ENCODE measurements at places on chromosomes 7 and 10.
A peak's percentile ranks its signal among the peaks of the same experiment; 100 is the strongest.

DNA sequence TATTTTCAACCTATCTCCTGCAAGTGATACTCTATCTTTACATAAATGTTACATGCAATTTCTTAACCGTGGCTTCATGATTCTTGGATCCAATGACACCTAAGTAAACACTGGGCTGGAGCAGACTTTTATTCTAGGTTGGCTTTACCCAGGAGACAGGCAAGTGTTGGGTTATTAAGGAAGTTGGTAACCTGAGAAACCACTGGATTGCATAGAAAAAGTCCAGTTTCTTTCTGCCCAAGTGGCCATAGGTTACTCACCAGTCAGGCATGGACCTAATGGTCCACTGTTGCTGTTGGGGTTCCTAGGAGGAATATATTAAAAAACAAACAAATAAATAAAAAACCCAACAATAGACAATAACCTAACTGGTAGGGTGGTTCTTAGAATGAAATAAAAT lies 112.8 kb downstream of the SEMA3D start:
- DNase-seq: no peak

- DNase-seq: no peak
Measured at GRCh38 chr7:3218411-3219225, 82.4 kb upstream of the SDK1 start.

DNA sequence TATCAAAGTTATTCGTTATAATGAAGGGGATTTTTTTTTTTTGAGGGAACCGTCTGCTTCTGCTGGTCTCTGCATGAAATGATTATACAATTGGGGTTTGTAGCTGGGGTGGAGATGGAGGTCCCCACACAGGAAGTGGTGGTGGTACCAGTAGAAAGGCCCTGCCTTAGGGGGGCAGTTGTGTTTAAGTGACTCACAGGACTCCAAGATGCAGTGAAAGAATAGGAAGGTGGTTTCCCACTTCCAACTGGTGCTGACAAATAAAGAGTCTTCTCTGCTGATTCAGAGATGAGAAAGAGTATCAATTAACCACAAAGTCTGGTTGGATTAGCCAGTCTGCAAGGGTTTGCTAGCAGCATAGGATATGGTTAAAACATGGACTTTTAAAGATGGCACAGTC lies 376.0 kb downstream of the SORCS3 start:
- DNase-seq: no peak

- no peak for DNase-seq
Measured at GRCh38 chr7:3956949-3957348, 655.9 kb downstream of the SDK1 start.

DNA sequence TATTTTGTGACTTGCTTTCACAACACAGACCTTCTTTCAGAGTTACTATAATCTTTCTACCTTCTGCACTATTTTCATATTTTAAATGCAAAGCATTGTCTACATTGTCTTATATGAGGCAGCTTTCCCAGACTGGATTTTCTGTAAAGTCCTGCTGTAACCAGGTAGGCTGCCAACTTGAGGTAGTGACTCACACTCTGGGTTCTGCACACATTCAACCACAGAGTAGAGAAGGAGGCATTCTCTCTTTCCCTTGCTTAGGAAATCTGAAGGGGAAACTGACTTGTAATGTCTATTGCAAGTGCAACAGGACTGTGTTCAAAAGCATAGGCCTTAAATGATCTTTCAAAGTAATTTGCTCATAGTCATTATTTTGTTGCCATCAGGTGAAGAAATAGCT lies 461.4 kb downstream of the GRM8 start:
- no peak for DNase-seq

DNA sequence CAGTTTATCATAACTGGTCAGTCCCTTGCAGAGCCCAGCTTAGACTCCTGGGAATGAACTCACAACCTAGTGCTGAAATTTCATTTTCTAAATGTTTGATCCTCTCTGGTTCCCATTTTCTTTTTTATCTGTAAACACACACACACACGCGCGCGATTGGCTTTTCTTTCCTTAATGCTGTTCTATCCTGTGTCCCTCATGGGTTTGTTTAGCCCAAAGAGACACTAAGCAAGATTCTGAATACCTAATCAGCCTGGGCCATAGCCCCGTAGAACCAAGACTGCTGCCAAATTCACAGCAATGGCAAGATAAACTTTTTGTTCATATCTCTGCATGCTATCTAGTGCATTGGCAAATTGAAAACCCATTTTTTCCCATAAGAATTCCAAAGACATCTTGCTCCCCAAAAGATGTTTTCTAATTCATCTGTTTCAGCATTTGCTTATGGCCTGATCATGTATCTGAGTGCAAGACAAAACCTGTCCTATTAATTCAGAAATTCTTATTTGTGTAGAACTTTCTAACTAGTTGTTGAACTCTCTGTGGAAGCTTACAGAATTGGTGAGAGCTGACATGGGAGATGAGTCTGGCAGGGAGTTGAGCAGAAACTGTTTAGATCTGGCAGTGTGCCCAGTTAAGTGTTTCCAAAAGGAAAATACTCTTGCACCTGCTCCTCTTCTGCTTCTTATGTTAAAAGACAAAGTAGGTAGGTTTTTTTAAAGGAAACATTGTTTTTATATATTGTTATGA lies 1.8 kb upstream of the IFIT1 start:
- DNase-seq: no peak

- DNase-seq: no peak
Measured at GRCh38 chr7:3174515-3175284, 126.4 kb upstream of the SDK1 start.

GRCh38 chr10:31508882-31509281 lies 189.9 kb downstream of the ZEB1 start:
- DNase-seq: no peak

DNA sequence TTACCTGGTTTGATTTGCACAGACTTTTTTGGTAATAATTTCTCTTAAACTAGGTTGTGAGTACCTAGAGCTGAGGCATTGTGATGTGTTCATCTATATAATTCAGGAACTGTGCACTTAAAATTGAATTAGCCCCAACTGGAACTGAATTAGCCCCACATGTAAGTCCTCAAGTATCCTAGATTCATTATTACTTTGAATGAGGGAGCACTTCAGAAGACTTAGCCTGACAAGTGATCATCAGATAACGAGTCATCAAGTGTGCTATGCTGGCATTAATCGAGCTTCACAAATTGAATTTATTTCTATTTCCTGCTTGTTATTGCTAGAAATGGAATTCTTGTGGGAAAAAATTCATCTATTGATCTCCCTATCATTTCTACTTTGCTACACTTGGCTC lies 323.4 kb upstream of the SEMA3D start:
- DNase-seq: no peak

- no peak for DNase-seq
Measured at GRCh38 chr10:128530301-128530700, 404.1 kb upstream of the MKI67 start.

DNA sequence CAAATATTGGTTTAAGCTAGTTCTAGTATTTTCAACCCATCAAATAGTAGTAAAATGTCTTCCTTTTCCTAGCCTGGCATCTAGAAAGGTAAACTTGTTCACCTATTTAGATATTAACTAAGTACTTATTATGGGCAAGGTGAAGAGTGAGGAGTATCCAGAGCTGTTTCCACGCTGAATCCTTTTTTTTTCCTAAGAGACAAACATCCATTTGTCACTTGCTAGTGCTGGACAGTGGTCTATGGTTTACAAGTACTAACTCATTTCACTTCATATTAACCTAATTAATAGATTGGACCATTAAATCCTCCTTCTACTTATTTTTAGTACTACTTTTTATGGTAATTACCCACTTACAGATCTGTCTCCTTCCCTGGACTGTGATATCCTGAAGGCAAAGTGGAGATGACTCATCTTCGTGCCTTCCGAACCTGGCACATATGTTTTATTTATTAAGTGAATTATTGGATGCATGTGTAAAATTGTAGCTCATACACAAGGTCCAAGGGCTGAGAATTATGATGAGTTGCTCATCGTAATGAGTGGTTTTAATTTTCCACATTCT lies 159.6 kb upstream of the IGFBP3 start:
- no peak for DNase-seq

- DNase-seq: no peak
Measured at GRCh38 chr10:124025660-124026588, 67.5 kb downstream of the CHST15 start.

DNA sequence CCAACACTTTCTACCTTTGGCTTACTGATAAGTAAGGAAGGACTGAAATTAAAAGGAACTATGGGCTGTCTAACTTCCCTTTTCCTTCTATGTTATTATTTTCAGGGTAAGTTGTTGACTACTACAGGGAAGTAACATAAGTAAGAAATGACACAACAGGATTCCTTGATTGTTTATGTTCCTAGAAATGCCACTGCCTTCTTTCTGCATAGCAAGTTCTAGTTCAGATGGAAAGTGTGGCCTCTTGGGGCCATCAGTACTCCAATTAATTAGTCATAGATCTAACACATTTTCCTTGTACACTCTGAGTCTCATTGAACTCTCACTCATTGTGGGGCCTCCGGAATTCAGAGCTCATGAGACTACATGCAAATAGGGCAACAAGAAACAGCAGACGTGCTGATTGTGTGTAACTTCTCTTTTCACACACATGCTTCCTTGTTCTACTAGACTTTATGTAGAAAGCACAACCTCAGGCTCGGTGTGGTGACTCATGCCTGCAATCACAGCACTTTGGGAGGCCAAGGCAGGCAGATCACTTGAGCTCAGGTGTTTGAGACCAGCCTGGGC lies 35.3 kb upstream of the HIBADH start:
- peak; percentile 51 for DNase-seq

DNA sequence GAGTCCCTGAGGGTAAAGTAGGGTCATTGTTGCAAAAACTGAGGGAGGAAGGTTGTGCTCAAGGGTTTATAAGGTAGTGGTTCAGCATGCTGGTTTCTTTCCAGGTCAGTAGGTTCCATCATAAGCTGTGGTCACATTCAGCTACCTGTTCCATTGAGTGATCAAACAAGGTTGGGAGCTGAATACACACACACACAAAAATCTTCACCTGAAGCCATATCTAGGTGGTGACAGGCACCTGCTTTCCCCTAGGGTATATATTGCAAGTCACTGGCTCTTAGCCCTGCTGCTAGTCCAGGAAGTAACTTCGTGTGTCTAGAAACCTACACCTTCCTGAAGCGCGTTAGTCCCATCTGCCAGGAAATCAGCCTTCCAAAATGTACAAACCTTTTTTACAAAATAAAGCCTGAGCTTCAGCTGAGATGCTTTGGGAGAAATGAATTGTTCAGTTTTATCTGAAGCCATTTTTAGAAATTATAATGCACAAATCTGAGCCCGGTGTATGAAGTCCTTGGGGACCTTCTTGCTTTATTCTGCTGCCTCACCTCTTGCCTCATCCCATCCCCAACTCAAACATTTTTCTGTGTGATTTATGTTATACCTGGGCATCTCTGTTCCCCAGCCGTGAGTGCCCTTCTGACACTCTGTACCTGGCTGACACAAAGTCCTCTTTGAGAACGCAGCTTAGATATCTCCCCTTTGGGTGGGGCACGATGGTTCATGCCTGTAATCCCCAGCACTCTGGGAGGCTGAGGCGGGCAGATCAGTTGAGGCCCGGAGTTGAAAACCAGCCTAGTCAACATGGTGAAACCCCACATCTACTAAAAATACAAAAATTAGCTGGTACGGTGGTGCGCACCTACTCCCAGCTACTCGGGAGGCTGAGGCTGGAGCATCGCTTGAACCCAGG lies 10.6 kb upstream of the LAMTOR4 start:
- DNase-seq: no peak

GRCh38 chr7:51021906-51022570 lies 239.3 kb upstream of the GRB10 start:
- no peak for DNase-seq

DNA sequence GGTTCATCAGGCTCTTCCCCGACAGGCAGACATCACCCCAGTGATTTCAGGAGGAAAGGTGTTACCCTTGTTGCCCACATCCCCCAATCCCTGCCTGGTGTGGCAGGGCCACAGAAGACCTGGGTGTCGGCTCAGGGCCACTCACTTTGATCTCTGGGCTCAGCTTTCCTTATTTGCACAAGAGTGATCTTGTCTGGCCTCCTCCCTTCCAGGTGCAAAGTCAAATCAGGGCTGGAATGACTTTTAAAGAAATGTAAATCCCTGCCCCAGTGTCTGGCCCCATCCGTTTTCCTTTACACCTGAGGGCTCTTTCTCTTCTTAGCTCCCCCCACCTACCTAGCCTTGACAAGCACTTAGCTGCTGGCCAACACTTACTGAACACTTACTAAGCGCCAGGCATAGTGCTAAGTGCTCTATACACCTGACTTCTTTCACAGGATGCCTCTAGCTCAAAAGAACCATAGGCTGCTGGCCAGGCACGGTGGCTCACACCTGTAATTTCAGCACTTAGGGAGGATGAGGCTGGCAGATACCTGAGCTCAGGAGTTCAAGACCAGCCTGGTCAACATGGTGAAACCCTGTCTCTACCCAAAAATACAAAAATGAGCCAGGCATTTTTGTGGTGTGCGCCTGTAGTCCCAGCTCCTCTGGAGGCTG lies 979 bp upstream of the NODAL start:
- DNase-seq: no peak

- DNase-seq: no peak
Measured at GRCh38 chr7:70037171-70037933, 439.1 kb downstream of the AUTS2 start.

DNA sequence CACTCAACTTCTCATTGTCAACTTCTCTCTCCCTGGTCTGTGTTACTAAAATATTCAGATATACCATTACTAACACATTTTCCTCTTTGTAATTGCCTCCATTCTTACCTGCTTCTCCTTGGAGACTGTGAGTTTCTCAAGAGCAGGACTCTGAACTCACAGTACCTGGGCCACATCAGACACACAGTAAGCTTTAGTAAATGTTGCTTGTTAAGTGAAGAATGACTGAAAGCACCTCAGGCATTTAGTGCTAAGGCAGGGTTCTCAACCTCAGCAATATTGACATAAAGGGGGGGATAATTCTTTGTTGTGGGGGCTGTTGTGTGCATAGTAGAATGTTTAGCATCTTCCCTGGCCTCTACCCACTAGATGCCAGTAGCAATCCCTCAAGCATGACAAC lies 72.0 kb upstream of the RAB11FIP2 start:
- no peak for DNase-seq

DNA sequence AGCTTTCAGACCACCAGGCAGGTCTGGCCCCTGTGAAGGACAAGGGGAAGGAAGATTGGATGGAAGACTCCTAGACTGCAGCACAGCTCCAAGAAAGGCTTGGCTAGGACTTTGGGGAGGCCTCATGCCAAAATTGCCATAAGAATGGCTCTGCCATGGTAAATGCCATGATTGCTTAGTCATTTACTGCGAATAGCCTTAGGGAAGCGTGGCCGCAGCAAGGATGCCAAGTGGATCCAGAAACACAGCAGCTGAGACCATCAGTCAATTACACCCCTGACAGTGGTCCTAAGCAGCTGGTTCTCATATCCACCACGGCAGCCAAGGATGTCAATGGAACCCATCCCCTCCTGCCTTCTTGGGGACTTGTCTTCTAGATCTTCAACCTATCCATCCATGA lies 88.2 kb upstream of the AUTS2 start:
- no peak for DNase-seq

GRCh38 chr7:3246127-3246526 lies 54.9 kb upstream of the SDK1 start:
- DNase-seq: no peak

- DNase-seq: no peak
Measured at GRCh38 chr10:46542567-46543465, 13.6 kb downstream of the GPRIN2 start.
